ENCODE measurements at places on chromosomes 2 and 18. TPM values are rescaled to one million over a fixed set of nuclear protein-coding genes. Genes with fewer than 3 reads are reported as not detected.

C1QL2 gene
- total RNA-seq = not detected

RAX gene
- total RNA-seq = not detected

ANKRD29 gene
- 2.0 TPM for total RNA-seq

LIMS2 gene
- total RNA-seq = 8.3 TPM

B4GALT6 gene
- 3.1 TPM for total RNA-seq

CNGA3 gene
- total RNA-seq = not detected

All from smooth muscle cell of the pulmonary artery (primary cell).